ENCODE measurements at places on chromosomes 1 and 21.

- no peak for DNase-seq
Observed at GRCh38 chr21:41326414-41327080, 9.9 kb downstream of the FAM3B start.

DNA sequence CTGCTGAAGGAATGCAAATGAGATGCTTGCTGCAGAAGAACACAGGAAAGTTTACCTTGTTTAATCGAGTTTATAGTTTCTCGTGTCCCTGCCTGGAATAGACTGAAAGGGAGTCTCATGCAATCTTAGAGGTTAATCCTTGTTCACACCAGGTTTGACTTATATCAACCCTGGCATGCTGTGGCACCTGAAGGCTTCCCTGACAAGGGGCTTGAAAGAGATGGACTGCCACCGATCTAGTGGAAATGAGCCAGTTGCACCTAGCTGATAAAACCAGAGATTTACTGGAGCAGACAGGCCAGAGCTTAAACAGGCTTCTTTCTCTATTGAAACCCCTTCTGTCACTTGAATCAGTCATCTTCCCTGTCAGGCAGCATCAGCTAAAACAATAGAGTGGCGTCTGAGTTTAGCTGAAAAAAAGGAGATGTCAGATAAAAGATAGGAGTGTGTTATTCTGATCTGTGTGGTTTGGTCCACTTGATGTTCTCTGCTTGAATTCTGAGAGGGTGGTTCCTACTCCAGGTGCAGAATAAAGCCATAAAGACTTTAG, 349.7 kb downstream of the RWDD3 start:
- DNase-seq: no peak

- DNase-seq: no peak
Observed at GRCh38 chr1:23967871-23968270, 8.2 kb downstream of the PNRC2 start.

GRCh38 chr1:209689477-209689876, 14.3 kb downstream of the G0S2 start:
- no peak for DNase-seq

DNA sequence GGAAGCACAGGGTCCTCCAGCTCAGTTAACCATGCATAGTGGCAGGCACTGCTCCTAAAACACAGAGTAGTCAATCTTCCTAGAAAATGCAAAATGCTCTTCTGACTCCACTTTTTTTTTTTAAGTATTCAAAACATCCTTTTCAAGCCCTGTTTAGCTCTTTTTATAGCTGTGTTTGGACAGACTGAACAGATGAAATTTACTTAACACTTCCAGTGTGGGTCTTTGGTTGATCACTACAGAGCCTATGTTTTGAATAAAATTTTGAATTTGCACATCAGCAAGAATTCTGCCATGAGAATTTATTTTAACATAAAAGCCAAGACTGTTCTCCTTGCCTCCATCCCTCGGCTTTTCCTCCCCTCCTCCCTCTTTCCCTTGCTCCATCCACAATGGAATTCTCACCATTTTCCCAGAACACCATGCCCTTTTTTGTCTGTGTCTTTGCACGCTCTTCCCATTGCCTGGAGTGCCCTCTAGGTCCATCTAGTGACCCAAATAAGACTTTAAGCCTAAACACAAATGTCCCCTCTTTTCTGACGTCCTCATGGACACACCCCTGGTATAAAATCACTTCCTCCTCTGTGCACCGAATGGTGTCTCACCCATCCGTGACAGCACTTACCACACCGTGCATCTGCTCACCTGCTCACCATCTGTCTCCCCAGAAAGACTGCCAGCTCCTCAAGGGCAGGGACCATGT, 24.0 kb upstream of the CPT2 start:
- no peak for DNase-seq

GRCh38 chr1:69998847-69999246, 206.5 kb downstream of the LRRC40 start:
- no peak for DNase-seq

- DNase-seq: no peak
Observed at GRCh38 chr1:222040121-222040805, 298.4 kb upstream of the DUSP10 start.

All from stimulated activated CD4-positive, alpha-beta T cell treated with anti-CD3 and anti-CD28 coated beads, Interleukin-15, amount 100 ng/mL, for 24 hours (primary cell).